ENCODE measurements at places on chromosomes 11 and 22.

DNA sequence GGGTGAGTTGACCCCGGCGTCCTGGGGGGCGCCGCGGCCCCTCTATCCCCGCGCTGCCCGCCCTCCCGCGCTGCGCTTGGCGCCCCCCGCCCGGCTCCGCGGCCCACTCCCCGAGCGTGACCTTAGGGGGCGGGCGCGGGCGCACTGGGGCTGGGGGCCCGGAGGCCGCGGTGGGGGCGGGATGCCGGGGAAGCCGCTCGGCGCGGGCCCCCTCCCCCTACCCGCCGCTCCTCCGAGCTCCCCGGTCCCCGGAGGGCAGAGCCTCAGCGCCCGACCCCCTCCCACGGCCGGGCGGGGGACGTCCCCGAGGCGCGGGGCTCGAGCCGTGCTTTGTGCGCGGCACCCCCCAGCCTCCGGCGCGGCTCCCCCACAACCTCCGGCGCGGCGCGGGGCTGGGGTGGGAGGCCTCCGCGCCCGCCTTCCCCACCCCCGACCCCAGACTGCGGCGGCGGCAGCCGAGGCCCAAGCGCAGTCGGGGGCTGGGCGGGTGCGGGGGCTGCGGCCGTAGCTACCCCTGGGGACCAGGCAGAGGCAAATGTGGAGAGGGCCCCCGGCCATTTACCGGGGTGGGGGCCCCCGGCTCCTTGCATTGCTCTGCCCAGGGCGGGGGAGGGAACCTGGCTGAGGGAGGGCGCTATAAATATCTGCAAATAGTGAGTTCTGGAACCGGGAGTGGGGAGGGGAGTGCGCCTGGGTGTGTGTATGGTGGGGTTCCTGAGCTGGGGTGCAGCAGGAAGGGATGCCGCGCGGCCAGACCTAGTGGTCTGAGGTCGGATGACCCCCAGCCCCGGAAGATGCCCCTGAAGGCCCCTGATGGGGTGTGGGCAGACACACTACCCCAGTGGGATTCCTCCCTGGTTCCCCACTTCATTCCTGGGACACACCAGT is 988 bp downstream of the MGAT3 start:
- DNase-seq = no peak

GRCh38 chr11:73538381-73538872 is 59.5 kb downstream of the FAM168A start:
- DNase-seq = no peak

GRCh38 chr11:8679006-8679405 is 3.5 kb downstream of the TRIM66 start:
- no peak for DNase-seq

DNA sequence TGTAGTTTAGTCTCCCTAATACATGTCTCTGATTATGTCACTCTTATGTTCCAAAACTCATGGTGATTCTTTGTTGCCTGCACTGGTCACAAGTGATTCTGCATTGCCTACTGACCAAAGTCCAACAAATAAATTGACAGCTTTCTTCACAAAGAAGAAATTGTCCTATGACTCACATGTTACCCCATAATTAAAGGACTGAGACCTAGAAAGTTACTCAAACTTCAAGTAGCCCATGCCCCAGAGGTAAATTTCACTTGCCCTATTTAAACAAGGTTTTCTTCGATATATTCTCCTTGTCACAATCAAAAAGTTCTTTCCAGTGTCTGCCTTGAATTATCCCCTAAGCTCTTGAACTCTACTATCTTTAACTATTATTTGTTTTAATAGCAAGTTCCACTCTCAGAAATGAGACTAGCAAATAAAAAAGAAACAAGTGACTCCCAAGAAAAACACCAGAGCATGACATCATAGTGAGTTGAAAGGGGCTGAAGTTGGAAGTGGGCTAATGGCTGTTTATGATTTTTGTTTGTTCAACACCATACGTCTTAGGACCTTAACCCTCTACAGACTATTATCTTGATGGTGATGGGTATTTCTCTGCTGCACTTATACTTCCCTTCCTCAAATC is 94.5 kb upstream of the BLID start:
- DNase-seq = no peak

DNA sequence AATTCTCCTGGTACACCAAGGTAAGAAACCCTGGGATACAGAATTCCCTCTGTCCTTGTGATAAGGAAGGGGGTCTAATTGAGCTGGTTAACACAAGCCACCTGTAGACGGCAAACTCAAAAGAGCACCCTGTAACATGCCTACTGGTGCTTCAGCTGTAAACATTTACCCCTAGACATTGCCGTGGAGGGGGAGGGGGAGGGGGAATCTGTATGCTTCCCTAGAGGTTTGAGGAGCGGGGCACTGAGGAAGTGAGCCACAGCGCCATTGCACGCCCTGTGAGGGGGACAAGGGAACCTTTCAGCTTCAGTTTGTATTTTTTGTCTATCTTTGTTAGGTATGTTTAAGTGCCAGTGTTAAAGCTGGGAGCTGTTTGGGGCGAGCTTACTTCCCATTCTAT is 99.8 kb downstream of the AASDHPPT start:
- no peak for DNase-seq

DNA sequence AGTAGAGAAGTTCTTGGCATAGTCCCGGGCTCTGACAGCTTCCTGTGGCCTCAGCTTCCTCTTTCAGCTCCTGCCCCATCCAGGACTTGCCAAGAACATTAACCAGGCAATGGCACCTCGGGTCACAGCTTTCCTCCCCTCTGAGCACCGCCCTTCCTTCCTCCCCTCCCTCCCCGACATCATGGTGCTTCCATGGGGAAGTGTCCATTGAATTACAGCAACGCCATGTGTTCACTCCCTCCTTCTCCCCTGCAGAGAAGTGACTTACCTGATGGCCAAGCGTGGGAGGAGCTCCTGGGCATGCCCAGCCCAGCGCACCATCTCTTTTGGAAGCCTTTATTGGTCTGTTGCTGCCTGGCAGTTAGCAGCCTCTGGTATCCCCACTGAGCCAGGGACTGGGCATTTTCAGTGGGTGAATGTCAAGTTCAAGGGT is 25.8 kb upstream of the DAGLA start:
- DNase-seq = no peak

DNA sequence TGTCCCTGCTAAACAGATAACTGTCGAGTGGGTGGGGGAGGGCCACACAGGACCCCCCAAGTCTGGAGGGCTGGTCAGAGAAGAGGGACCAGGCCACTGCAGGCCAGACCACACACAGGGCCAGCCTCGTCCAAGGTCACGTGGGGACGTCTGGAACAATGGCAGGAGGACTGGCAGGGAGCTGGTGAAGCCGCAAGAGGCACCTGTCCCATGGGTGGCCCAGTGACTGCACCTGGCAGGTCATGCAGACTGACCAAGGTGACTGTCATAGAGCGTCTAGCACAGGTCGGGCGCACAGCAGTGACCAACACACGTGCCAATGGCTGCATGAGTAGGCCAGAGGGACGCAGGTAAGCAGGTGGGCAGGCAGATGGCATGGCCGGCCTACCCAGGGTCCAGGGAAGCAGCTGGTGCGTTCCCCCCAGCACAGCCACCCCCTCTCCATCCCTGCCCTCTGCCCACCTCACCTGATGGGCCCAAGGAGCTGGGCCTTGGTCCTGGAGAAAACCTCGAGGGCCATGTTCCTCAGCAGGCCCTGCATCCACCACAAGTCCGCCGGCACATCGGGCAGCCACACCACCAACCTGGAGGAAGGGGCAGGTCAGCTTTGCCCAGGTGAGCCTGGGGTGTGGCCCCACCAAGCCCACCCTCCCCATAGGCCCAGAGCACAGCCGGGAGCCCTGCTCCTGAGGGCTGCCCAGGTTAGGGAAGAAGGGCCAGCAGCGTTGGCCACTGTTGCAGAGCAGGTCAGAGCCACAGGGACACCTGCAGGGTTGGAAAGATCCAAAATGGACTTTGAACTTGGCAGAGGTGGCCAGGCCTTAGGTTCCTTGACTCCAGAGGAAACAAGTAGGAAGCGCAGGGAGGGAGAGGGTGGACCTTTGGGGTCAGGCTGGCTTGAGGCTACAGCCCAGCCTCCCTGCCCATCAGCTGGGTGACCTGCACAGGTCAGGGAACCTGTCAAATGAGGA is 10.4 kb downstream of the PNPLA5 start:
- no peak for DNase-seq

GRCh38 chr22:41857155-41857859 is 24.4 kb downstream of the SREBF2 start:
- peak; percentile 73 for DNase-seq

DNA sequence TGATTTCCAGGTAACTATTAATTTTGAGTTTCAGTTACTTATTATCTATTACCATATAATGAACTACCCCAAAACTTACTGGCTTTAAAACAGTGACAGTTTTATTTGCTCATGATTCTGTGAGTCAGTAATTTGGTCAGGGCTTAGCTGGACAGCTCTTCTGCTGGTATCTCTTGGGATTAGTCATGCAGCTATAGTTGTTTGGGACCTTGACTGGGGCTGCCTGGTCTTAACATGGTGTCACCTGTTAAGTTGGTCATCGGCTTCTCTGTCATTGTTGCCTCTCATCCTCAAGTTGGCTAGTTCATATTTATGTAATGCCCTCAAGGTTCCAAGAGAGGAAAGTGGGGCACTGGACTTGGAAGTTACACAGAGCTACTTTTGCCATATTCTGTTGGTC is 177.5 kb downstream of the TMEM135 start:
- DNase-seq = no peak

GRCh38 chr11:20099527-20099926 is 60.7 kb downstream of the DBX1 start:
- DNase-seq = no peak

DNA sequence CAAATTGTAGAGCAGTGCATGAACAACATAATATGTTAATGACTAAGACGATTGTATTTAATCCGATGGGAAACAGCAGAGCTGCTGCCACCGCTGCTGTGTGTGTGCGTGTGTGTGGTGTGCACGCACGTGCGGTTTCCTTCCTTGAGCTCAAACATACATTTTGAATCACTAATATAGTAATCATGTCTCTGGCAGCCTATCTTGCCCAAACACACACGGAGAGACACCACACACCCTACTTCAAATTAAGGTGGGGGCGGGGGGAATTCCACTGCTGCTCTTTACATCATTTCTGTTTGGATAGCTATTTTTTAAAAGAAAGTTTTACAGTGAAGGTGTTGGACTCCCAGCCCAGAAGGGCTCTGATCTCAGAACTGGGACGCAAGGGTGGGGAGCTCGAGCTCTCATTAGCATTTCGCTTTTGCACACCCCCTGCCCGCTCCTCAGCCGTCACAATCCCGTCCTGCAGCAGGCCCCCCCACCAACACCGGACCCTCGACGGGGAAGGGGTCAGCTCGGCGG is 651 bp upstream of the FAM83F start:
- peak; percentile 62 for DNase-seq

GRCh38 chr11:123590296-123590912 is 64.0 kb downstream of the SCN3B start:
- DNase-seq = no peak

DNA sequence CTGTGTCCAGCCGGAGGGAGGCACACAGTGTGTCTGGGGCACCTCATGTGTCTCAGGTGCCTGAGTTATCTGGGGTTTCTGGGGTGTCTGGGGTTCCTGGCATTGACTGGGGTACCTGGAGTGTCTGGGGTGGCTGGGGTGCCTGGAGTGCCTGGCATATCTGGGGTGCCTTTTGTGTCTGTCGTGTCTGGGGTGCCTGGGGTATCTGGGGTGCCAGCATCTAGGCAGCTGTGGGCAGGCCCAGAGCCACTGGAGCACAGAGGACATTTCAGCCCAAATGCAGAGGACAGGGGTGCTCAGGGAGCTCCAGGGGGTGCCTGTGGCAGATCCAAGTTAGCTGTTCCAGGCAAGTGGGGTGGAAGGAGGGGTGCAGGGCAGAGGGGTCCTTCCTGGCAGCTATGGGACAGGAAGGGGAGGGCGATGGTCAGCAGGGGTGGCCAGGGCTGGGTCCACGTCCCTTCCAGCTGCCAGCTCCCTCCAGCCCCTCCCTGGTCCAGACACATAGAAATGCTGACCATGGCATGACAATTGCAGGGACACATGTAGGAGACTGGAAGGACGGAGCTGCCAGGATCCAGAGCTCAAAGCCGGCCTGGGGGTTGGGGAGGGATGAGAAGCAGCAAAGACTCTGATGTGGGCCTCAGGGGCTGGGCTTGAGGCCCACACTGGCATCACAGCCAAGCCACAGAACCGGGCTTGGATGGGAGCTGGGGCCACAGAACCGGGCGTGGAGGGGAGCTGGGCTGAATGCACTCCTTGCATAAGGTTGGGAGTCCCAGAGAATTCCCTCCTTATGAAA is 133.0 kb downstream of the BRD1 start:
- no peak for DNase-seq

DNA sequence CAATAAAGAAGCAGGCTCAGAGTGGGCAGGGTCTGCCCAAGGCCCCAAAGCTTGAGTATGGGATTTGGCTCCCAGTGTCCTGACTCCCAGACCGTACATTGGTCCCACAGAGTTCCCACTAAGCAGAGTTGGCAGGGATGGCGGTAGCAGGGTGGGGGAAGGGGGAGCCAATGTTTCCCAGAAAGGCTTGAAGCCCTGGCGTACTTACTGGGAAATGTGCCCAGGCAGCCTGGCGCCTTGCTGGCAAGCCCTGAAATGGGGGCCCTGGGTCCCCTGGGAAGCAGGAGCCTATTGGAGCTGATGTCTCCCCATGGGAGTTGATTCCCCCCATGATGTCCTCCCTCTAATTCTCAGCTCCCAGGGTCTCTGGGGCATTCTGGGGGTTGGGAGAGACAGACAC is 9.3 kb downstream of the ARHGEF17 start:
- no peak for DNase-seq
